ENCODE measurements at places on chromosomes 12 and 14.

- no peak for DNase-seq
These were observed 65.9 kb downstream of the FOXN3 start for GRCh38 chr14:89351221-89351515.

- DNase-seq, result no peak
These were observed 181.0 kb upstream of the BMP4 start for GRCh38 chr14:54137614-54137961.

DNA sequence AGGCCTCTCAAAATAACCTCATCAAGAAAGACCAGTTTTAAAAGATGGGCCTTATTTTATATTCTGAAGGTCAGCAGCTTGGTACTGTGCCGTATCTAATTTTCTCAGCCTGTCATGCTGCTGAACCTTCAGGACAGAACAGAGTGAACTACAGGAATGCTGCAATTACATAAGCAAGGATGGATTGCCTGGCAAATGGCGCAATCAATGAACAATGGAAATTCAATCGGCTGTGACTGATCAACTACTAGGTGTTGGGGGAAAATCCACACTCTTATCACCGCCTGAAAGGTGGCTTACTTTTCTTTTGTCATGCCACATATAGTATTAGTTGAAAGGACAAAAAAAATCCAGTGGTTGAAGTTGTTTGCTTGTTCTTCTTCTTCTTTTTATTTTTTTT, 8.5 kb downstream of the ACSS3 start:
- no peak for DNase-seq

DNA sequence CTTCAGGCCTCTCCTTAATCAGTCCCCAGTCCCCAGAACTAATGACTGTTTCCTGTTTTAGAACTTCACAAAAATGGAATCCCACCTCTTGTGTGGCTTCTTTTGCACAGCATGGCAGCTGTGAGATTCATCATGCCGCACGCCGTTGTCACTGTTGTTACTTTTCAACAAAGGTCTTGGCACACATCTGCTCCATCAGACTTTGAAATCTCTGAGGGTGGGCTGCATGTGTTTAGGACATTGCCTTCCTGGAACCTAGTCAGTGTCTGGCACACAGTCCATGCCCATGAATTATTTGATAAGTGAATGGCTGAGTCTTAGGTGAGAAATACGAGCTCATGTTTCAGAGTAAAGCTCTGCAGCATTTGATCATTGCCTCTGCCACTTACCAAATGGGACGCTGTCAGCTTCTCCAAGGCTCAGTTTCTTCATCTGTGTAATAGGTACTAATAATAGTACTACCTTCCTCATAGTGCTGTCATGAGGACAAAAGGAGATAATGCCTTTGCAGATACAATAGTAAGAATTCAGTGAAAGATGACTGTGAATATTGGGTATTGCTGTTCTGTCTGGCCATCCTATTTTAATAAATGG, 90.4 kb downstream of the SRRM4 start:
- no peak for DNase-seq

GRCh38 chr12:59615392-59616165, 19.8 kb downstream of the SLC16A7 start:
- no peak for DNase-seq

DNA sequence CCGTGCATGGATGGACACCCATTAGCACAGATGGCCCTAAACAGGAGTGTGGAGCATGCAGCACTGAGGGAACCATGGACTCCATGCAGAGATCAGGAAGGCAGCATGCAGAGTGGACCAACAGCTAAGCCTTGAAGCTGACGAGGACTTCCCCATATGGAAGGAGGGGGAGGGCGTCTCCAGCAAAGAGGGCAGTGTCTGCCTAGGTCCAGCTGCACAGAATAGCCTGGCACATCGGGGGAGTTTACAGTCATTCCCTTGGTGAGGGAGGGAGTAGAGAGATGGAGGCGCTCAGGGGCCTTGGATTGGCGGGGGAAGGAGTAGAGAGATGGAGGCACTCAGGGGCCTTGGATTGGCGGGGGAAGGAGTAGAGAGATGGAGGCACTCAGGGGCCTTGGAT, 64.5 kb downstream of the ANKRD9 start:
- DNase-seq, result no peak

DNA sequence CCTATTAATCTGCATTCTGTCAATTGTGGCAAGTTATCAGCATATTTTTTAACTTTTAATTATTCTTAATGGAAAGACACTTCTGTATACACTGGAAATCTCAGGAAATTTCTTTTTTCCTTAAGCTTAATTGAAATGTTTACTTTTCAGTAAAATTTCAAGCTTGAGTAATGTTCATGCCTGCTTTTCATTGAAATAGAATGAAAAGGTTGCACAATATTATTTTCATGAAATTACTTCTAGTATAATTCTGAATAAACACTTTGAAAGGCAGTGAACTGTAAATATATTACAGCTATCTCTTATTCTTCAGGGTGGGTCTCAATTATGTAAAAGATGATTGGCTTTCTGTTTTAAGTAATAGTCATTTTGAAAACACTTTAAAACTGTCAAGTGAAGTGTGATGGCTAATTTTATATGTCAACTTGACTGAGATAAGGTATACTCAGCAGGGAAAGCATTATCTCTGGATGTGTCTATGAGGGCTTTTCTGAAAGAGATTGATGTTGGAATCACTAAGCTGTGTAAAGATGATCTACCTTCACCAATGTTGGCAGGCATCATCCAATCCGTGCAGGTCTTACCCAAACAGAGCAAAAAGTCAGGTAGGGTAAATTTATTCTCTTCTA, 29.9 kb downstream of the CLEC2D start:
- no peak for DNase-seq

GRCh38 chr14:96285667-96286066, 29.7 kb downstream of the BDKRB1 start:
- DNase-seq, result no peak

GRCh38 chr12:115598871-115599811, 678.4 kb downstream of the MED13L start:
- peak; percentile 30 for DNase-seq

DNA sequence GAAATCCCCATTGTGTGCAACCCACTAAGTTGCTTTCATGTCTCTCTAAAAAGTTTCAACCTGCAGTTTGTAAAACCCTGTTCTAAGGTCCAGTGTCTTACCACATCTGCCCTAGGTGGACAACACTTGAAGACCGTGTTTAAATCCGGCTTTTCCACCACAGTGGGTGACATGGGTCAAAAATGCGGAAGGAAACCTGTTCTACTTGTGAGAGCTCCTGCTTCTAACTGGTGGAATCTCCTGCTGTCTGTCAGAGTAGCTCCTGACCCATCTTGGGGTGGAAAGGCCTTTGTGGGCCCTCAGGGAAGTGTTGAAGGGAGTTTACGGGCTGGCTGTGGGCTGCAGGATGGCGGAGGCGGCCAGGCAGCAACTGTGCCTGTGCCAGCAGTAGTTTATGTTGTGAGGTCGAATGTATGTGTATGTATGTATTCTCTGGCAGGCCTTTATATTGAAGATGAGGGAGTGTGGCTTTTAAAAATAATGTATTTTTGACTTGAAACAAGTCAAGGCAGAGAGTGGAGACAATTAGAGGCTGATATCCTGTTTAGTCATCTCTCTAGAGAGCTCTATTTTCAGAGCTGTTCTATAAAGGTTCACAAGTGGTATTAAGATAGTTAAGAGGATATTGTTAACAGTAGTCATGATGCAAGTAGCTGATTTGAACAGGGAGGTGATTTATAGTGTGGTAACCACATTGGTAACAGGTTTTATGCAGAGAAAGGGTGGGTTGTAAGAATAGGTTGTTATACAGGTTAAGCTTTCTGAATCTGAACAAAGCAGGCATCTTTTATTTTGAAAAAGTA, 67.0 kb downstream of the PRKCH start:
- DNase-seq, result no peak

DNA sequence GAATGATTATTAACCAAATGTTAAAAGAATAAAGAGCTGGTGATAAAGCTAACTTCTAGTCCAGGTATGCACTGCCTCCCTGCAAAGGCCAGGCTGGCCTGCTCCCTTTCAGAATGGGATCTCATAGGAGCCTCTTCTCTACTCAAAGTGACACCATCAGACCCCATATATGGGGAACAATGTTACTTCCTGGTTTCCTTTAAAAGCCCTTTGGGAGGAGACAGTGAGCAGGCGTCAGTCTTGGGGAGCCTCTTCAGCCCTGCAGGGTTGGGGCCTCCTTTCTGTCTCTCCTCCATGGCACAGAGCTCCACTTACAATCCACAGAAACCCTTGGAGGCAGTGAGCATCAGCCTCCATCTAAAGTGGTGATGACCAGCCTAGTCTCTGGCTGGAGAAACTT, 17.3 kb upstream of the GPRC5A start:
- DNase-seq, result no peak

GRCh38 chr14:91586410-91586809, 76.3 kb upstream of the PPP4R3A start:
- no peak for DNase-seq

GRCh38 chr12:50928392-50928791, 24.0 kb upstream of the HIGD1C start:
- DNase-seq, result no peak

DNA sequence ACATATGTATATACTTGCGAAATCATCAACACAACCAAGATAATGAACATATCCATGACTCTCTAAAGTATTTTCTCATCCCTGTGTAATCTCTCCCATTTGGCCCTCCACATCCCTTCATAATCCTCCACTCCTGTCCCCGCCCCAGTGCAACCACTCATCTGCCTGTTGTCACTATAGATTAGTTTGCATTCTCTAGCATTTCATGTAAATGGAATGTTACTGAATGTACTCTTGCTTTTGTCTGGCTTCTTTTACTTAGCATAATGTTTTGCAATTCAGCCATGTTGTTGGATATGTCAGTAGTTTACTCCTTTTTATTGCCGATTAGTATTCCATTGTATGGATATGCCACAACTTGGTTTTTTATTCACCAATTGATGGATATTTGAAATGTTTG, 99.1 kb downstream of the BICD1 start:
- no peak for DNase-seq

DNA sequence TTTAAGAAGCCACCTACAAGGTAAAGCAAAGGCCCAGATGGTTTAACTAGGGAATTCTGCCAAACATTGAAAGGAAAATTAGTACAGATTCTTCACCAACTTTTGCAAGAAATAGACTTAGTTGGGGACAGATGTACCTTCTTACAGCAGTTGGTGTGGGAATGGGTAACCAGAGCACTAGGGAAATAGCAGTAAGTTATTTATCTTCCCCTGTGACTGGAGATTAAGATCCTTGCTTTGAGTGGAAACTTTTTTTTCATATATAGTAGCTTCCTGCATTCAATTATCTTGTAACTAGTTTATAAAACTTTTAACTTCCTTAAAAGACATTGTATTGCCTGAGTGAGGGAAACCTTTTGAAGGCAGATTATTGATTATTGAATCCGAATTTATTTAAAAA, 44.2 kb downstream of the ARID2 start:
- no peak for DNase-seq

- no peak for DNase-seq
These were observed 1.2 kb downstream of the TMEM120B start for GRCh38 chr12:121713793-121714192.

DNA sequence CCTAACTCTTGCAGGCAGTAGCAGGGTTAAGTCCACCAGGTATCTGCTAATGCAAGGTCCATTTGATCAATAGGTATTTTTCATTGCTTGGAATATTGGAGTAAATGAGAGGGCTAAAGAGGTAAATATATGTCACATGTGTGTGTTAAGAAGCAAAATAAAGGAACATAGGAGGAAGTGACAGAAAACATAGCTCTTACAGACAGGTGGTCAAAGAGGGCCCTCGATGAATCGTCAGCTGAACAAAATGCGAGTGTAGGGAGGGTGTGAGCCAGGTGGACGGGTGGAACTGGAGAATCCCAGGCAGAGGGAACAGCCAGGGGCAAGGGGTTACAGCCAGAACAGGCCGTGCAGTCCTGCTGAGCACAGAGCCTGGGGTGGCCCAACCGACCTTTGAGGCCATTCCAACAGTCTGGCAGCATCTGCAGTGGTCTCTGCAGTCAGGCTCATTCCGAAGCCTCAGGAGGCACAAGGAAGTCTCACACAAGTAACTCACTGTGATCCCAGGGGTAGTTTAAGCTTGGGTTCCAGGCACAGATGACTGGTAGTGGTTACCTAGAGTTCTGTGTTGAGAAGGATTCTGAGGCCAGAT, 43.2 kb downstream of the CCDC88C start:
- DNase-seq, result no peak

- no peak for DNase-seq
These were observed 66.7 kb downstream of the RALGAPA1 start for GRCh38 chr14:35742442-35742841.

GRCh38 chr12:108594323-108594903, 3.5 kb downstream of the TMEM119 start:
- DNase-seq, result no peak

GRCh38 chr12:65963862-65964240, 139.6 kb downstream of the HMGA2 start:
- DNase-seq, result no peak

DNA sequence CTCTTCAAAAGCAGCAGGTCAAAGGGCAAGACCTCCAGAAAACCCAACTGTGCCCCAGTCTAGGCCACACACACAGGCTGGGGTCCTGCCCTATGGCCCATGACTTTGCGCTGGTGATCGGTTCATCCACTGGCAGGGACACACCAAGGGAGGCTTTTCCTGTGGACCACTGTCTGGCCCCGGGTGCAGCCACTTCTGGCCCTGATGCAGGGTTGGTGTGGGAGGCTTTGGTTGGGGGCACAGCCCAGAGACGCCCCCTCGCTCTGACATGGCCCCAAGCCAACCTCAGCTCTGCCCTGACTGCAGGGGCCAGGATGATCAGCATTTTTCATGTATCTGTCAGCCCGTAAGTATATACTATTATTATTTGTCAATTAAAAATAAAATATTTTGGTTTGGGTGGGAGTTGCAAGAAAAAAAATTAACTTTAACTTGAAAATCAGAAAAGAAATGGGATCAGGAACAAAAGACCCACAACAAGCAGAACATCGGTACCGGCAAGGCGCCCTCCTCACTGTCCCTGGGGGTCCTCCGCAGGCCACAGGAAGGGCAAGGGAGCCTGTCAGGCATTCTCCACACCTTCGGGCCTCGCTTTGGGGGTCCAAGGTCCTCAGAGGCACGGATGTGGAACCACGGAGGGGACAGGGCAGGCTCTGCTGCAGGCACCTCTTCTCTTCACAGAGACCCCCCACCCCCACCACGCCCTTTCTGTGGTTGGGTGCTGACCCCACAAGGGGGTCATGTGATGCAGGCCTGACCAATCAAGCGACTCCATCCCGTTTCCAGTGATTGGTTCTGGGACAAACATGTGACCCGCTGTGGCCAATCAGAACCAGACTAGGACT, 181.5 kb upstream of the SFSWAP start:
- no peak for DNase-seq

GRCh38 chr14:61602003-61602732, 93.1 kb upstream of the HIF1A start:
- DNase-seq, result no peak

DNA sequence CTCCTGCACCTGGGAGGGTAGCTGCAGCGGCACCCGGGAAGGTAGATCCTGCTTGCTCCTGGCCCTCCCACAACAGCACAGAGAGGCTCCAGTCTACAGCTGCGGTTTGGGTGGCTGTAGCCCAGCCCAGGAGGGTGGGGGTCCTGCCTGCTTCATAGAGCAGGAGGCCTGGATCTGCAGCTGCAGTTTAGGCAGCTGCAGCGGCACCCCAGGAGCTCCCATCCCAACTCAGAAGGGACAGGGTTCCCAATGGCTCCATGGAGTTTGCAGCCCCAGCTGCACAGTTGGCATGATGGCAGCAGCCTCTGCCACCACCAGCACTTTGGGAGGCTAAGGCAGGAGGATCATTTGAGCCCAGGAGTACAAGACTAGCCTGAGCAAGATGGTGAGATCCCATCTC, 38.5 kb downstream of the TIMELESS start:
- no peak for DNase-seq

Measured in progenitor cell of endocrine pancreas (in vitro differentiated cells).